ENCODE measurements at places on chromosomes 4 and X.

GRCh38 chr4:173247321-173247720 lies 78.7 kb downstream of the GALNT7 start:
- DNase-seq: no peak

DNA sequence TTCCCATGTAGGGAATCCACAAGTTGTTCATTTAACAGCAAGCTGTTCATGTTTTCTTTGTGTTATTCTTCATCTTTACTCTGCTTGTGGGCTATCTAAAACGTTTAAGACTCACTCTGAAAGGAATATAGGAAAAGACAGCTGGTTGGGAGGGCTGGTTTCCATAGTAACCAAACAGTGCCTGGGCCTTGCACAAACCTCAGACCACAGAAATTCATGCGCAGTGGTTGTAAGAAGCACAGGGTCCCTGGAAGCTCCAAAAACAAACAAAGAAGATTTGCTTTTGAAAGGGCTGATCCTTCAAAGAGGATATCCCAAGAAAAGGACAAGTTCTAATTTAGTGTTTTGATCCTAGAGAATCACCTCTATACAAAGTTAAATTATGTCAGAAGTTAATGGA lies 7.8 kb downstream of the SERTM2 start:
- no peak for DNase-seq

DNA sequence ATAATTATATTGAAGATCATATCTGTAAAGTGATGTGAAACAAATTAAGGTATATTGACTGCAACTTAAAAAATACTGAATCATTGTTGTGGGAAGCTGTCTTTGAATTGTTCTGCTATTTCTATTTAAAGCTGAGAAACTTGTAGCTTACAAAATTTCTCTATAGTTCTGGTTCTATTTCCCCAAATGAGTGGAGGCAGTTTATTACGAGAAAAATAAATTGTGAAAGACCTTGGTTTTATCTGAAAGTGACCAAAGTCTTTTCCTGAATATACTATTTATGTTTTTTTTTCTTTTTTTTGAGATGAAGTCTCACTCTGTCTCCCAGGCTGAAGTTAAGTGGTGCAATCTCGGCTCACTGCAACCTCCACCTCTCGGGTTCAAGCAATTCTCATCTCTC lies 165.4 kb downstream of the SH3BGRL start:
- DNase-seq: no peak

DNA sequence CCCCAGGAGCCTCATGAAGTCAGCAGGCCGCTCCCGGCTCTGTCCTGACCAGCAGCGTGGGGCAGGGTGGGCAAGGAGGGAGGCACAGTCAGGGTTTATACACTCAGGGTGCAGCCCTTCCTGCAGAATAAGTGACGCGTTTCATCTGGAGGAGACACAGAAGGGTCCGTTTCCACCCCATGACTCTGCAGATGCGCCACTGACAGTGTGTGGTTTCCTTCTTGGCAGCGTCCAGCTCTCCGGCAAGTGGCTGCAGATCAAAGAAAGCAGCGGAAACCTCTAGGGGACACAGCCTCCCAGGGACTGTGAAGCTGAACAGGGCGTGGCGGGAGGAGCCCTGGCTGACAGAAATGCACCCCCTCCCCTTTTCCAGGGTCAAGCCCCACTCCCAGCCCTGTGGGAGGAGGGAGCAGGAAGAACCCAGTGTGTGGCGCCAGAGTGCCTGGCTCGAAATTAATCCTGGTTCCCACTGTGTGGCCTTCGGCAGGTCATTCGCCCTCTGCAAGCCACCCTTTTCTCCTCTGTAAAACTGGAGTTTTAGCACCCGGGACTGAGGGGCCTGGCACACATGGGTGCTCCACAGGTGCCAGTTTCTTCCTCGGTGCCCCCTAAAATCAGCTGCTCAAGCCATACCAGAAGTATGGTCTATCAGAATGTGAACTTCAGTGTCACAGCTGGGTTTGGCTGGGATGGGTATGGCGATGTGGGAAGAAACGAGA lies 17.3 kb upstream of the TBC1D14 start:
- no peak for DNase-seq

GRCh38 chr4:157358851-157359250 lies 138.3 kb downstream of the GRIA2 start:
- no peak for DNase-seq

GRCh38 chr4:145681956-145682355 lies 2.0 kb downstream of the C4orf51 start:
- DNase-seq: no peak

DNA sequence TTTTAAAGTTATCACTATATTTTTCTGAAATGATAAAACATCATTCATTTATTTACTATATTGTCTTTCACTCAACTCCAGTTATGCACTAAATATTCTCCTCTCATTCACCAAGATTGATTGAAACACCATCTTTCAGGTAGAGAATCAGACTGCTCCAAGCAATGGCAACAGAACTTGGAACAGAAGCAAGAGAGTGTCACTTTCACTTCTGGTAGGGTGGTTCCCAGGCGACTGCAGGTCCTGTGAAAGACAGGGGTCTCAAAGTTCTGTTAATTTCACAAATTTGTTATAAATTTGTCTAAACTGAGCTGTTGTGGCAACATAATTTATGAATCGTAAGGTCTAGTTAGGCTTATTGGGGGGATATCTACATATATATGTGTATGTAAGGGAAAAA lies 47.8 kb downstream of the RHOH start:
- DNase-seq: no peak
